ENCODE measurements at places on chromosomes 3 and 15.

- DNase-seq, result no peak
These were observed 356.6 kb downstream of the VGLL3 start for GRCh38 chr3:86634361-86634760.

- DNase-seq, result no peak
These were observed 2.6 kb downstream of the GNAI2 start for GRCh38 chr3:50238549-50239026.

GRCh38 chr3:12198301-12198700 is 39.6 kb upstream of the TIMP4 start:
- DNase-seq, result no peak

- DNase-seq, result no peak
These were observed 442.7 kb upstream of the NR2F2 start for GRCh38 chr15:95887666-95888390.

- DNase-seq, result no peak
These were observed 3.6 kb downstream of the DUOX2 start for GRCh38 chr15:45110256-45110820.

DNA sequence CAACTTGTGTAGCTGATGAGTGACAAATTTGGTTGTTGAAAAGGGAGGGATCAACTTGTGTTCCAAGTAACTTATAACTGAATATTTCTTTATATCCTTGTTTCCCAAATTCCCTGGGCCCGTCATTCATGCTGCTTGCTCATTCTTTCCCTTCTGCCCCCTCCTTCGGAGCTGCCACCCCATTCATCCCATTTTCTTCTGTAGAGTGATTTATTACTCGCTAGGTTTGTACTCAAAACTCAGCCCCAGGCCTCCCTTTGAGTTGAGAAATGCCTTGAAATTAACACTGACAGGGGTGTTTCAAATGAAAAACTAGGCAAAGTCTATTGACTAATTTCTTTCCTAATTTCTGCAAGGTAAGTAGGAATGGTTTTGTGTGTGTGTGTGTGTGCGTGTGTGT is 277.4 kb upstream of the SLCO3A1 start:
- no peak for DNase-seq

- no peak for DNase-seq
These were observed 172.7 kb upstream of the KBTBD8 start for GRCh38 chr3:66825375-66825774.

DNA sequence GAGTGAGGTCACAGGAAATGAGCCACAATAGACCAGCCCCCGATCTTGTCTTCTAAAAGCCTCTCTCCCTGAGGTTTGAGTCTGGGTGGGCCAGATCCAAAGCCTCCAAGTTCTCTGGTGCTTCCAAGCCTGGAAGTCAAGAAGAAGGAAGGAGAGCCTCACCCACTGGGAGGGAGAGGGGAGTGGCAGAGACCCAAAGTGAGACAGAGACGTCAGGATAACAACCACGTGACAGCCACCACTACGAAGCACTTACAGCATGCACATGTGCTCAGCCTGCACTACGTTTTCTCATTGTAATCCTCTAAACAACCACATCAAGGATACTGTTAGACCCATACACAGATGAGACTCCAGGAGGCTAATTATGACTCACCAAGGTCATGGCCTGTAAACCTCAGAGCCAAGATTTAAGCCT is 197.3 kb upstream of the LINGO1 start:
- DNase-seq, result no peak

GRCh38 chr15:101092156-101092866 is 159.5 kb downstream of the CHSY1 start:
- DNase-seq, result no peak

- no peak for DNase-seq
These were observed 32.2 kb downstream of the SLC6A6 start for GRCh38 chr3:14434498-14435151.

DNA sequence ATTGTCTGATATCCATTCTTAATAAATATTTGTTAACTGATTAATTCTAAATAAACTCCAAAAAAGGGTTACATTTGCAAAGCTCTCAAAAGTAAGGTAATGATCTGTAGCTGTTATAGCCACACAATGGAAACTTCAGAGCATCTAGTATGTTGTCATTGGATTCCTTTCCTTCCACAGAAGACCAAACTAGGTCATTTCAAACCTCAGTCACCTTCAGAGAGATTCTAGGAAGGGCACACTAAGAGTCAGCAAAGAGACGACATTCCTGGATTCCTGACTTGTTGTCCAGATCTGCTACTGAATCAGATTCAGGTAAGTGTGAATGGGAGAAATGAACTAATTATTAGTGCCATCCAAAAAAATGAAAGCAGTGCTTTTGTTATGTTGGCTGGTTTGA is 3.0 kb upstream of the COL8A1 start:
- no peak for DNase-seq

DNA sequence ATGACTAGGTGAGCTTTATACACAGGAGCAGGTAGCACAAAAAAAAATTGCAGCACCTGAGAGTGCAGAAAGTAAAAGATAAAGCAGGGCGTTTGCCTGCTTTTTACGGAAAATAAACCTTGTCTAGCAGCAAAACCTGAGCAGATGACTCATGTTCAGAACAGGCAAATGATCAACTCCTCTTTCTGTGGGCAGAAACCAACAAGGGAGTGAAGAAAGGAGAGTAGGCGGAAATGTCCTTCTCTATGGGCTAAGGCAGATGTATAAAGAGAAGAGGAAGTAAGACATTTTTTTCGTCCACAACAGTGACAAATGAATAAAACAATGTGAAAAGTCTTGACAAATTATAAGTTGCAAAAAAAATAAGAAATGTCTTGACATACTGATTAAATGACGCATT is 24.5 kb upstream of the GMNC start:
- DNase-seq, result no peak

DNA sequence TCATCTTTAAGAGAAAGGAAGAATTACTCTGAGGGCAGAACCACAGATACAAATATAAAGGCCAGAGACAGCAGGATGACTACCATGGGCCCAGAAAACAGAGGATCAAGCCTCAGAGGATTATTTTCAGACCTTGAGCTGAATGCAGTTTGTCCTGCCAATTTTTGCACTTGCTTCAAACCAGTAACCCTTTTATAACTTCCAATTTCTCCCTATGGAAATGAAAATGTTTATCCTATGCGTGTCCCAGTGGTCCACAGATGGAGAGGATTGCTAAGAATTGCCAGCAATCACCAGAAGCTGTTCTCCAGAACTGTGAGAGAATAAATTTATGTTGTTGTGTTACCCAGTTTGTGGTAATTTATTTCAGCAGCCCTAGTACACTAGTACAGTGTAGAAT is 26.4 kb upstream of the MME start:
- DNase-seq, result no peak

- DNase-seq, result no peak
These were observed 33.0 kb downstream of the SRP14 start for GRCh38 chr15:40006003-40006402.

DNA sequence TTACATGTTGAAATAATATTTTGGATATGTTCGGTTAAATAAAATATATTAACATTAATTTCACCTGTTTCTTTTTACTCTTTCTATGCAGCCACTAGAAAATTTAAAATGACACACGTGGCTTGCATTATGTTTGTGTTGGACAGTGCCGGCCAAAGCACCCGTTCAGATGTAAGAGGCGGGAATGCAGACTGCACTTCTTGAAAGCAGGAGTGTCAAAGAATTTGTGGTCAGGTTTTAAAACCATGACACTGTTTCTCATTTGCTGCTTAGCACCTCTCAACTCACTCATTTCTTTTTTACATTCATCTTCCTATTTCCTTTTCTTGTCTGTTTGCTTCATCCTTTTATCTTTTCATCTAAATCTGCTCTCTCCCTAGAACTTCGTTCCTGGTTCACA is 35.3 kb upstream of the MINAR1 start:
- DNase-seq, result no peak

GRCh38 chr3:113630956-113631542 is 65.4 kb downstream of the USF3 start:
- DNase-seq, result no peak

GRCh38 chr3:15903164-15903563 is 105.4 kb upstream of the ANKRD28 start:
- DNase-seq, result no peak

DNA sequence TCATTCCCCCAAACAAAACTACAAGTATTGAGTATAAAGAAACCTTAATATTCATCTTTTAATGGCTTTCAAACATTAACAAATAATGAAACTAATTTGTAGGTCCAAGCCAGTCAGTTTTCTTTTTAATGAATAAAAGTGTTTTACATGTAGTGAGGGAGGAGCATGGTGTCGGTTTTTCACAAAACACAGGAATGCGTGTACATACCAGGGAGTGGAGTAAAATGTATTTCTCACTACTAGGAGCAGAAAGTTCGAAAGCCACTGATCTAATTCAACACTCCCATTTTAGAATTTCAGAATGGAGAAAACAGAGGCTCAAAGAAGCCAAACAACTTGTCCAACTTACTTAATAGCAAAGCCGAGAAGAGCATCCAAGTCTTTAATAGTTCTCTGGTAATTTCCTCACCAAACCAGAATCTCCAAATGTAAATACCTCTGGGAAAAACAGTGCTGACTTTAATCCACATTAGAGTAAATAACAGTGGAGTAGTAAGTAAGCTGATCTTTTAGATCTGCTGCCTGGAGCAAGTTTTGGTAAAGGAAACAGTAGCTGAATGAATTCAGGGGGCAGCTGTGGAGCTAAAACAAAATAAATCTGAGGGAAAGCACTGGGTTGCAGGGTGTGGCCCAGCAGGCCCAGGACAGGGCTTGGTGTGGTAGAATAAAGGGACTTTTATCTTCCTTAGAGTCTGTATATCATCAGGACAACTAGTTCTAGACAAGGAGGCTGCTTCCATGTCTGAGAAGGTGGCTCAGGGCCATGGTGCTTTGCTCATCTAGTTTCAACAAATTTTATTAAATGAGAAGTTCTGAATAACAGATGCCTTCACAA is 7.9 kb downstream of the ANP32A start:
- no peak for DNase-seq

DNA sequence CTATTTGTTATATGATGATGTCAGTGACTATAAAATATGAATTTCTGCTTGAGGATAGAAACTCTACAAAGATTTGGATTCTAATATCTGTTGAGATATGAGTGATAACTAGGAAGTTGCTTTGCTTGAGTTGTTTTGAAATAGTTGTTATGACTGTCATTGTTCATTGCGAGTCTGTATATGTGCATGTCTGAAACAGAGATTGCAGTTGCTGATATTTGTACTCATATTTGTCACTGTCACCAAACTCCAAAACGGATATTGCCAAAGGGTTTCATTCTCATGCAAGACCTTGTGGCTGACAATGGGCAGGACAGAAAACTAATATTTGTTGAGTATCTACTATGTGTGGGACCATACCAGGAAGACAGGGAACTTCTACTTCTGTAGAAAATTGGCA is 240.2 kb downstream of the CD47 start:
- DNase-seq, result no peak

- no peak for DNase-seq
These were observed 36.6 kb downstream of the TM4SF4 start for GRCh38 chr3:149511040-149511626.

DNA sequence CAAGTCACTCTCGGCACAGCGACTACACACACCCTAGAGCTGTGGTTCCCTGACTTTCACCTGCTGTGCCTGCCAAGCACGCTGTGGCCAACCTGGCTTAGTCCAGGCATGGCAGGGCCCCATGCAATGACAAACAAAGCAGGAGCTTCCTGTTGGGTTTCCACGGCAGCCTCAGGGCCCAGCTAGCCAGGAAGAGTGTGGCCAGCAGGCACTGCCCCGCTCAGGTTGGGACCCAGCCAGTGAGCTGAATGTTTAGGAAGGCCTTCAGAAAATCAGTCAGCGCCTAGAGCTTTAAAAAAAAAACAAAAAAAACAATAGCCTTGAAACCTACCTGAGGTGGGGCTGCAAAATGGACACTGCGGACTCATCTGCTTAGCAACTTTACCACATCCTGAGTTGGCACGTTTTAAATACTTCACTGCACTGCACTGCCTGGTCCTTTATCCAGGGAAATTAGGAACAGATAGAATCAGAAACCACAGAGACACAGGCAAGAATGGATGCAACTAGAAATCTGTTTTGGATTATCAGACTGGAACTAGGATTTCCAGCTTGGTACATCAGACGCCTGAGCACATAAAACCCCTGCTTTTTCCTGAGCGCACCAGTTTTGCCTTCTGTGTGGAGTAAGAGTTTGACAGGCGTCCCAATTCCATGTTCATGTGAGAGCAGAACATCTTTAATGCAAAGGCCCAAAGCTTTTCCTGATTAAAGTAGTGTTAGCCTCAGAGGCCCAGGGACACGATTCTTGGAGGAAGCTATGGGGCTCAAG is 36.2 kb upstream of the LDHAL6B start:
- no peak for DNase-seq

DNA sequence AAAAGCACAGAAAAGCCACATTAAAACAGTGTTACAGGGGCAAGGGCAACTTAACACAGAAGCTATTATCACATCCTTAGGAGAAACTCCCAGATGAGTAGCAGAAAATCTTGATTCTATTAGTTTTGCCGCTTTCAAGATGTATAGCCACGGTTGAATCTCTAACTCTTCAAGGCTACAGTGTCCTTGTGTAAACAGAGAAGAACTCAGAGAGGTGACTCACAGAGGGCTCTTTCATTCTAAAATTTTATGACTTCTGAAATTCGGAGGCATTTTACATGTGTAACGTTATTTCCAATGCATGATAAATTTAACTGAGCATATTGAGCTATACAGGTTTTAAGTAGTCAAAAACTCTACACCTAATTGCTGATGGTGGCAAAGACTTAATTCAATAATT is 846.6 kb downstream of the GBE1 start:
- DNase-seq, result no peak

GRCh38 chr3:1506090-1506489 is 413.3 kb downstream of the CNTN6 start:
- DNase-seq, result no peak

- DNase-seq, result no peak
These were observed 3.1 kb upstream of the MECOM start for GRCh38 chr3:169666376-169667165.

- DNase-seq, result no peak
These were observed 7.2 kb downstream of the SPG11 start for GRCh38 chr15:44656298-44656697.

DNA sequence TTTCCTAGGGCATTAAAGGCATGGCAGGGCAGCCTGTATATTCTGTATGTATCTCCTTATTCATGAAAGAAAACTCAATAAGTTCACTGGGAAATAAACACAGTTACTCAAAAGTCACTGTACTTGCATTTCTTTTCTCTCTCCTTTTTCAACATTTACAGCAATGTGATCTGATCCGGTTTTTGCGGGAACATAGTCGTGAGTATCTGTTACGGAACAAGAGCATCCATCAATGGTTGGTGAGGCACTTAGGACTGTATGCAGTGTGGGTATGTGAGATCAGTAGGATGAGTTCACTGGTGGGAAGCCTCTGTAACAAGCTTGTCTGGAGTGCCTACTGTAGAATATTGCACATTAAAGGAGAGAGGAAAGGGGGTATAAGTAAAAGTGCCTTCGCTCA is 80.7 kb downstream of the COL6A5 start:
- DNase-seq, result no peak

GRCh38 chr3:14299767-14300166 is 102.6 kb upstream of the SLC6A6 start:
- DNase-seq, result no peak

DNA sequence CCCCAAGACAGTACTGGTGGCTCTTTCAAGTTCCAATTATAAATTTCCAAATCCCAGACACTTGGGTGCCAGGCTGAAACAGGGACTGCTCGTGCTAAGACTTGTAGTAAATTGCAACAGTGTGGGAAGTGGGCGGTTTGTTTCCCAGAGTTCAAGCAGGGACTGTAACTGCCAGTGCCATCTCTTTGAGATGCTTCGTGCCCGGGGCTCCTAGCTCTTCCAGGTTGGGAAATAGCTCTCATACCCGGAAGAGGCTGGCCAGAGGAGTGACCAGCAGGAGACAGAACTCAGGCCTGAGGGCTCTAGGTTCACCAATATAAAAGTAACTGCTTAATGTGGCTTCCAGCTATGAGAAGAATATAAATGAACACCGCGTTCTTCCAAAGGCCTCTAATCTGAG is 54.0 kb upstream of the NEO1 start:
- DNase-seq, result no peak
